ENCODE measurements at places on chromosomes 12 and 14.

- no peak overlapping the region for H3K4me3 ChIP-seq
- peaks cover 89% of the 10 kb centered on the region for H3K4me1 ChIP-seq
- DNase-seq = no peak
- H3K27me3 ChIP-seq = no peaks in the 10 kb centered on the region
- H3K36me3 ChIP-seq = peaks cover 68% of the 10 kb centered on the region
These were observed 80.1 kb downstream of the PRKCH start for GRCh38 chr14:61401461-61401860.

DNA sequence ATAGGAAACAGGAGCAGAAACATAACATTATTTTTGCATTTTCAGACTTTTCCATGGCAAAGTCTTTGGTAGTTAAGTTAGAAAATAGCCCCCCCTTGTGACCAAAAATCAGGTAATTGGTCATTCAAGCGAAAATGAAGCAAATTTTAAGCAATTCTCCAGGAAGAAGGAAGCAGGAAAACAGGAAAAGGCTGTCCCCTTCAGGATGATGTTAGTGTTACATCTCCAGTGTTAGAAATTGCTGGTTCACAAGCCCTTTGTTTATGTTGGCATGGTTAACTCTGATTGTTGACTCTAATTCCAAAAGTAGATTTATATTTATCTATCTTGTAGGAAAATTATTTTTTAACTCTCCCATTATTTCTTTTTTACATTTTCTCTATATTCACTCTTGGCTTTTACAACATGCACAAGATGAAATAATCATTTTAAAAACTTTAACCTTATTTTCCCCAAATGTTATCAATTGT lies 18.8 kb upstream of the GAS2L3 start:
- no peaks in the 10 kb centered on the region for H3K27me3 ChIP-seq
- H3K27ac ChIP-seq = no peak overlapping the region
- H3K4me3 ChIP-seq = no peak overlapping the region
- H3K36me3 ChIP-seq = no peaks in the 10 kb centered on the region
- no peaks in the 10 kb centered on the region for H3K4me1 ChIP-seq

- H3K27me3 ChIP-seq = peaks cover 2% of the 10 kb centered on the region
- no peaks in the 10 kb centered on the region for H3K36me3 ChIP-seq
- no peak for DNase-seq
These were observed 10.5 kb upstream of the CCDC63 start for GRCh38 chr12:110836291-110836690.

- no peaks in the 10 kb centered on the region for H3K27me3 ChIP-seq
- no peak for DNase-seq
- no peaks in the 10 kb centered on the region for H3K4me1 ChIP-seq
These were observed 196.9 kb downstream of the KITLG start for GRCh38 chr12:88383405-88383804.

GRCh38 chr14:63051992-63052391 lies 6.7 kb upstream of the KCNH5 start:
- no peak for DNase-seq
- no peaks in the 10 kb centered on the region for H3K36me3 ChIP-seq
- H3K27me3 ChIP-seq = peaks cover 13% of the 10 kb centered on the region
- H3K27ac ChIP-seq = no peak overlapping the region
- no peak overlapping the region for H3K4me3 ChIP-seq
- no peaks in the 10 kb centered on the region for H3K4me1 ChIP-seq

GRCh38 chr12:95371571-95371970 lies 102.4 kb upstream of the METAP2 start:
- H3K27me3 ChIP-seq = peaks cover 6% of the 10 kb centered on the region
- no peak for DNase-seq
- H3K4me1 ChIP-seq = no peaks in the 10 kb centered on the region
- H3K4me3 ChIP-seq = no peak overlapping the region

GRCh38 chr12:114415525-114415868 lies 9.6 kb upstream of the TBX5 start:
- H3K4me3 ChIP-seq = no peak overlapping the region
- H3K27me3 ChIP-seq = peaks cover 47% of the 10 kb centered on the region
- no peak for DNase-seq
- H3K36me3 ChIP-seq = no peaks in the 10 kb centered on the region
- no peaks in the 10 kb centered on the region for H3K4me1 ChIP-seq

DNA sequence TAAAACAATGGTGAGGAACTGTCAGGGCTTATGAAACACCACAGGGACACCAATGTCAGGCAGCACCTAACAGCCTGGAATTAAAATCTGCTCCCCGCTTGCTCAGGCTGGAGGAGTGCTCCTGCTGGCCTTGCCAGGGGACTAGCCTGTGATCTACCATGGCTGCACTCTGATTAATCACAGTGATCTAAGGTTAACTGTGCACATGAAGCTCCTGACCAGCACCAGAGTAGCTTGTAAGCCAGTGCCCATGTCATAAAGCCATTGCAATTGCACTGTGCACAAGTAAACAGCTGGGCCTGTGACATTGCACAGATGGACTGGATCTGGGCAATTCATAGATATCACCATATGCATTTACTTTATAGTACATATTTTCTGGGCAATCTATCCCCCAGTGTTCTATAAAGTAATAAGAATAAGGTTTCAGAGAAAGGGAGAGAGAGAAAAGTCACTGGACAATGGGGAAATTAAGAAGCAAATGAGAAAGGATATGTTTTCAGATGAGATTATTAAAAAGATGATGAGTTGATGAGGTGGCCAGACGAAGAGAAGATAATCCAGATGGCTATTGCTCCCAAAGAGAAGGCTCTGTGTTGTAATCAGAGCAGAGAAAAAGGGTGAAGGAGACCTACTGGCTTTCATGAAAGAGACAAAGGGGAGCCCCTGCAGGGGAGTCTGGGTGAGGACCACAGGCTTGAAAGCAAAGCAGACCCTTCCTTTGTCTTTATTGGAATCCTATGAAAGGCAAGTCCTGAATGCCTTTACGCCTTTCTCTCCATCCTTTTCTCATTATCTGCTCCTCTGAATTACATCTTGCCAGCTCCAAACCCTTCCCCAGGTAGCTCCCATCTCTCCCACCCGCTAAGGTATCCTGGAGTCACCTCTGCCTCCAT lies 145.8 kb downstream of the SLC38A6 start:
- DNase-seq = no peak
- H3K27me3 ChIP-seq = peaks cover 6% of the 10 kb centered on the region
- no peaks in the 10 kb centered on the region for H3K4me1 ChIP-seq
- no peak overlapping the region for H3K4me3 ChIP-seq
- H3K27ac ChIP-seq = no peak overlapping the region

- no peak overlapping the region for H3K27ac ChIP-seq
- H3K36me3 ChIP-seq = peaks cover 58% of the 10 kb centered on the region
- no peaks in the 10 kb centered on the region for H3K27me3 ChIP-seq
- H3K4me3 ChIP-seq = no peak overlapping the region
These were observed 14.6 kb upstream of the PITPNM2 start for GRCh38 chr12:123165537-123165936.

- H3K27me3 ChIP-seq = peaks cover 6% of the 10 kb centered on the region
- no peak overlapping the region for H3K27ac ChIP-seq
- no peak overlapping the region for H3K4me3 ChIP-seq
- no peak for DNase-seq
- H3K4me1 ChIP-seq = peaks cover 4% of the 10 kb centered on the region
These were observed 156.1 kb downstream of the PTCSC3 start for GRCh38 chr14:36020120-36021029.

DNA sequence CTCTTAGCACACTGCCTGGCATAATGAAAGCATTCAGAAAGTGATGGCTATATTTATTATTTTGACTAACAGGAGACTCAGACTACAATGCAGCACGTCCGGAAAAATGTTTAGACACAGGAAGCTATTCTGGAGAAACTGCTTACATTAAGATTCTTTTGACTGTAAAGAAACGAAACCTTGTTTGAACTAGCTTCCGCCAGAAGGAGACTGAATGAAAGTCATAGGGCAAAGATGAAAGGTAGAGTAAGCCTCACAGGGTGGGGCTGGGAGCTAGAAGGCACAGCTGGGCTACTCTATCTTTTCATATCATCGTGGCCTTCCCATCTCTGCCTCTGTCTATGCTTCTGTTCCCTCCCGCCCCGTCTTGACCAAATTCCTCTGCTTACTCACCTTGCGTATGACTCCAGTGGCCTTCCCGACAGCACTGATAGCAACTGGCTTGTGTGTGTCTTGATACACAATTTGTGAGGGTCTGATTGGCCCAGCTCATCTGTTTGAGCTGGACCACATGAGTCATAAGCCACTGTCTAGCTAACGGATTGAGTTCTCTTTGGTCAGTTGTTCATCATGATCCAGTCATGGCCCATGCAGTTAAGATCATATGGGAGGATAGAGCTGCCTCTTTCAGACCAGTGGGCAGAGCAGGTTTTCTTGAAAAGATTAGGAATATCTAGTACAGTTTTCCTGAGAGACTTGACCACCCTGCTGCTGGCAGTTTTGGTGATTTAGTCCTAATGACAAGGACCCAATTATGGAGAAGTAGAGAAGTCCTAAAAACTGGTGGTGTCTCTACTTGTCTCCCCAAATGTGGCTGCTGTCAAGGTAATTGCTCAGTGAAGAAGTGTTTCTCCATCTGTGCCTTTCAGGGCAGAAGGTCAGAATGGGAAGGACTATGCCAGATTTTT lies 151.5 kb upstream of the SLC38A2 start:
- peak overlapping the region; percentile 69 for H3K4me3 ChIP-seq
- no peaks in the 10 kb centered on the region for H3K27me3 ChIP-seq
- H3K4me1 ChIP-seq = peaks cover 53% of the 10 kb centered on the region
- DNase-seq = peak; percentile 64

GRCh38 chr12:12548713-12549112 lies 13.9 kb downstream of the DUSP16 start:
- no peak overlapping the region for H3K27ac ChIP-seq
- peaks cover 10% of the 10 kb centered on the region for H3K4me1 ChIP-seq
- no peaks in the 10 kb centered on the region for H3K27me3 ChIP-seq
- no peak overlapping the region for H3K4me3 ChIP-seq
- H3K36me3 ChIP-seq = peaks cover 10% of the 10 kb centered on the region

DNA sequence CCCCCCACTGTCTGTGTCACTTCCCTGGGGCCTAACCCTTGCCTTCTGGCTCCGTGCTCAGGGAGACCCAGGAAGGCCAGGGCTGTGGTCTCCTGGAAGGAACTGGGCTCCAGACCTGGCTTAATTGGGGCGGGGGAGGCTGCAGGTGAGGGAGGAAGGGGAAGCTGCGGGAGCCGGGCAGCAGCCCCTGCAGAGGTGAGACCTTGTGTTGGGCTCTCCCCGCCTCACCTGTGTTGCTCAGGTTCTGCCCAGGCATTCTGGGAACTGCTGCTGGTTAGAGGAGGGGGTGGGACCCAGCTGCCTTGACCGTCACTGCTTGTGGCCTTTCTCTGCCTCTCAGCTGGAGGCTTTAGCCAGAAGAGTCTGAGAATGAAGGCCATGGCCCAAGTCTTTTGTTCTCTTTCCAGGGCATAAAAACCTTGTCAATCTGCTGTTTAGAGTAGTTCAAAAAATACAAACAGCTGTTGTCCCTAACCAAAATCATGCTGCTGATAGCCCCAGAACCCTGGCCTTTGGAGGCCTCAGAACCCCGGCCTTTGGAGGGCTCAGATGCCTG lies 247.6 kb downstream of the CHST11 start:
- no peak overlapping the region for H3K27ac ChIP-seq
- no peak overlapping the region for H3K4me3 ChIP-seq
- no peaks in the 10 kb centered on the region for H3K27me3 ChIP-seq
- no peak for DNase-seq

DNA sequence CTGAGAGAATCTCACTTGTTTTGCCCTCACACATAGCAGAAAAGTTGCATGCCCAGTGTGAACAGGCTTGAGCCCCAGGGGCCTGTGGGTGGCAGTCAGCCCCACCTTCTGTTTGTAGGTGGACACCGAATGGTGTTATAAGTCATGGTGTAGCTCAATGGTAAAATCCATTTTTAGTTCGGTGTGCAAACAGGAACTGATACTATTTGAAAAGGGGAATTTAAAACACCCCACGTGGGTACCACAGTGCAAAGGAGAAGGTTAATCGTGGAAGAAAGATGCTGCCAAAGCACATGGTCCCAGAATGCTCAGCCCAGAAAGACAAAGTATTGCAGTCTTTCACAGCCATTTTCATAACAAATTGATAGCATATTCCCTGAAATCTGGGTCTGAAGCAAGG lies 71.8 kb upstream of the GZMB start:
- no peak overlapping the region for H3K4me3 ChIP-seq
- no peak for DNase-seq
- no peaks in the 10 kb centered on the region for H3K36me3 ChIP-seq
- H3K4me1 ChIP-seq = peaks cover 19% of the 10 kb centered on the region

DNA sequence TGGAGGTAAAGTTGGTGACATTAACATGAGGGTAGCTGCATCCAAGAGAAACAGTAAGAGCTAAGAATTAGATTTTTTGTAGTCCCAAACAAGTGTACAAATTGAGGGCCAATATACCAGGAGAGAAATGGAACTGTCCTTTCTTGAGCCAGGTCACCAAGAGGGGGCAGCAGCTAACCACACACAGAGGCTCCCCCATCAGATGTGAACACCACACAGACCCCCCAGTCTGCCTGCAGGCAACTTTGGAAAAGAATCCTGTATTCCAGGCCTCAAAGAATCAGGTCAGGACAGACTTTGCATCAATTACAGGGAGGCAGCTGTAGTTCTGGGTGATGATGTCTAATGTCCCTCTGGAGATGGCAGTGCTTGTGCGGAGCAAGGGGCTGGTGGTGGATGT lies 77.9 kb downstream of the SPTB start:
- H3K27ac ChIP-seq = no peak overlapping the region
- DNase-seq = no peak
- peaks cover 13% of the 10 kb centered on the region for H3K27me3 ChIP-seq
- no peaks in the 10 kb centered on the region for H3K4me1 ChIP-seq
- no peaks in the 10 kb centered on the region for H3K36me3 ChIP-seq
- no peak overlapping the region for H3K4me3 ChIP-seq

DNA sequence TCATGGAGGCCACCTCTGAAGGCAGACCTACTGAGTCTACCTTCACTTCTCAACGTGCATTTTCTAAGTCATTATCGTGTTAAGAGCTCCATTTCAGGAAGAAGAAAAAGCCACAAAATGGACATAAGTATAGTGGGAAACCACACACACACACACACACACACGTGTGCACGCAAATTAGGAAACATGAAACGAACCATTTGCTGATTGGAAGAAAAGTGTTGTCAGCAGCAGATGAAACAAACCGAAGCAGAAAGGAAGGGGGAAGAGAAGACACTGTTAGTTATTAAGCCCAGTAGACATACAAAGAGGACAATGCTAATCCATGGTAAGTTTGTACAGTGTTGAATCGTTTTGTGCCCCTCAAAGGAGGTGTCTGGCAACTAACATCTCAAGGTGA lies 9.9 kb upstream of the VPS33A start:
- no peaks in the 10 kb centered on the region for H3K27me3 ChIP-seq
- H3K27ac ChIP-seq = no peak overlapping the region
- H3K4me1 ChIP-seq = no peaks in the 10 kb centered on the region

GRCh38 chr12:121803861-121804416 lies at the start of gene SETD1B:
TSS of gene SETD1B (plus strand) at chr12:121804009. CDS start at chr12:121804738, 729 bp downstream.
- H3K27ac ChIP-seq = peak within 1 kb of the TSS; percentile 98
- no peaks in the 10 kb centered on the region for H3K27me3 ChIP-seq
- peaks cover 25% of the 10 kb centered on the region for H3K4me1 ChIP-seq
- peak; percentile 69 for DNase-seq
- H3K36me3 ChIP-seq = peaks cover 47% of the 10 kb centered on the region

DNA sequence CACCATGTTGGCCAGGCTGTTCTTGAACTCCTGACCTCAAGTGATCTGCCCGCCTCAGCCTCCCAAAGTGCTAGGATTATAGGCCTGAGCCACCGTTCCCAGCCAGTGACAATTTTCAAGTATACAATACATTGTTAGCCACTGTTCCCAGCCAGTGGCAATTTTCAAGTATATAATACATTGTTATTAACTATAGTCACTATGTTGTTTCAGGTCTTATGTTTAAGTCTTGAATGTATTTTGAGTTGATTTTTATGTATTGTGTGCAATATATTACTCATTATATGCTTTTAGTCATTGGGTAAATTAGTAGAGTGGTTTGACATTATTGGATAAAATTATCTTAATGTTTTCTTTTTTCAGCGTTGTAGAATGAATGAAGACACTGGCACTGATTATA lies 13.0 kb upstream of the ZNF410 start:
- H3K27me3 ChIP-seq = no peaks in the 10 kb centered on the region
- H3K4me1 ChIP-seq = no peaks in the 10 kb centered on the region
- H3K36me3 ChIP-seq = no peaks in the 10 kb centered on the region
- H3K27ac ChIP-seq = no peak overlapping the region
- H3K4me3 ChIP-seq = no peak overlapping the region
- DNase-seq = no peak
